ENCODE measurements at places on chromosomes 7 and 10.

DNA sequence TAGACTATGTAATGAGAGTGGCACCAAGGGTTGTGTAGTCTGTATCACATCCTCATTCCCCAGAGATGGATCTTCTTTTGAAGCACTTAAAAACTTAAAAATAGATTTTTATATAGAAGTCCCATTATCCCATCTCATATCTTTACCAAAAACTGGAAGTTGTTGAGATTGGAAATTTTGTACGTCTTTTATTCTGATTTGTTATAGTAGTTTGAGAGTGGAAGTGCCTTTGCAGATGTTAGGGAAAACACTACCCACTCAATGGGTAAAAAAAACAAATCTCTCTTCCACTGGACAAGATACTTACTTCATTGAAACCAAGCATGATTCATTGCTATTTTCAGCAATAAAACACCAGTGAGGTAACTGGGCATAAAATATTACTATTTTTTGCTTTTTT lies 184.4 kb downstream of the MACC1 start:
- no peak for DNase-seq

DNA sequence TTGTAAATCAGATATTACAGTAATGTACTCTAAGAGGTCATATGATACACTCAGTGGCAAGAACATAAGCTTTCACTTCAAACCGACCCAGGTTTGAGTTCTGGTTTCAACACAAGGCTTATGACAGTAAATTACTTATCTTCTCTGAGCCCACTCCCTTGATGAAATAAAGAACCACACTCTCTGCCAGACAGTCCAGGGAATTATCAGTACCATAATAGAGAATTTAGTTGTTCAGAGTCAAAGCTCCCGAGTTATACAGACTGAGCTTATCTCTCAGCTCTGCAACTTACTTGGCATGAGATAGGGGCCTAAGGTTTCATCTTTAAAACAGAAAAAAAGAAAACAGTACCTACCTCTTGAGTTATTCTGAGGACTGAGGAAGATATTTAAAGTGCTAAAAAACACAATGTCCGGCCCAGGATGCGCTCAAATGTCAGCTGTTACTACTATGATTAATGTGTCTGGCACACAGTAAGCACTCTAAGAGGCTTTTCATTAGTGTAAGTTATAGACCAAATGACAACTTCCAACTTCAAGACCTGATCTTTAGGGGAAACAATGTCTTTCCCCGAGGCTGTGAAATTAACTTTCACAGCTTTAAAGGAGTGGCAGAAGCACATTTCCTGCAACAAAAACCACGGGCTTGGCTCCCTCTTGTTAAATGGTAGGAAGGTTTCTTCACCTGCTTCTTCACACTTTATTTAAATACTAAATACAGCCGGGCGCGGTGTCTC lies 38.1 kb downstream of the UBE2H start:
- no peak for DNase-seq

DNA sequence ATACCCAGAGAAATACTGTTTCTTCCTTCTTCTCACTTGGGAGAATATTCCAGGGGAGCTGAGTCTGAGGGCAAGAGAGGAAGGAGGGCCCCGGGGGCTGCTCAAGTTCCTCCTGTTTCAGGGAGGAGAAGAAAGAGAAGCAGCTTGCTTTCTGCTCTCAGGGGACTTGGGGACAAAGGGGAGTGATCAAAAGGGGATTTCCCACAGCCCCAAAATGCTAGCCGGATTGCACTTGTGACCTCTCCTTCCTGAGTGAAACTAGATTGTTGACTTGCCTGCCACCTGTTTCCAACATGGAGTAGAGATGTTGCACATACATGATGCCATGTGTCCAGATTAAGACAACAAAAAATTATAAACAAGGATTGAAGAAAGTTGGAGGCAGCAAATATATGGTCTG lies 28.7 kb upstream of the PDCD4 start:
- DNase-seq = no peak

DNA sequence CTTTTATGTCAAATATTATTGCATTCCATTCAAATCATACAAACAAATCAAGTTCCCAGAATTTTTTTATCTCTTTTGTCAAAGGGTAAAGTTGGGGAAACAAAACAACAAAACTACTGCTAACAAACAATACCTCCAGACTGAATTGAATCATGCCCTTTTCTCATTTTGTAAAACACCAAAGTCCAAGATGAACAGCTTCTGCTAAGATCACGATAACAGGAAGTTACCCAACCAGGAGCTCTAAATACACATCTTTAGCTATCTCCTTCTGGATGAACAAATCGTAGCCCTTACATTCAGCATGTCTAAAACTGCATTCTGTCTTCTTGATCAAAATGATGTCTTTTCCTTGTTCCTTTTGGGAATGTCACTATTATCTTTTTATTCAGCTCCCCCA lies 97.4 kb downstream of the CTTNBP2 start:
- DNase-seq = no peak

DNA sequence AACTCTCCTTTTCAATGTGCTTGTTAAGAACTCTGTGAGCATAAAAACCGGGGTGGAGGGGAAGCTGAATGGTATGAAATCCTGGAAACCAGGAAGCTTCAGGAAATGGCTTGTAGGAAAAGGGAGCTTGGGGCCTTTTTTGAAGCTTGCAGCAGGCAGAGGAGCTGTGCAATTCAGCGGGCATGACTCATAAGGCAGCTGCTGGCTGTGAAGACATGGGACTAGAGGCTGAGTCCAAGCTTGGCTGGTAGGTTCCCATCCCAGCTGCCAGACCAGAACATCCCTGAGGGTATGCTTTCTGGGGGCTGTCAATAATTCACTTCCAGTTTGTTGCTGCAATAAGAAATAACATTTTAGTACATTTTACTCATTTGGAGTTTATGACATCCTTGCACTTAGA lies 36.8 kb upstream of the CDC14C start:
- DNase-seq = no peak

DNA sequence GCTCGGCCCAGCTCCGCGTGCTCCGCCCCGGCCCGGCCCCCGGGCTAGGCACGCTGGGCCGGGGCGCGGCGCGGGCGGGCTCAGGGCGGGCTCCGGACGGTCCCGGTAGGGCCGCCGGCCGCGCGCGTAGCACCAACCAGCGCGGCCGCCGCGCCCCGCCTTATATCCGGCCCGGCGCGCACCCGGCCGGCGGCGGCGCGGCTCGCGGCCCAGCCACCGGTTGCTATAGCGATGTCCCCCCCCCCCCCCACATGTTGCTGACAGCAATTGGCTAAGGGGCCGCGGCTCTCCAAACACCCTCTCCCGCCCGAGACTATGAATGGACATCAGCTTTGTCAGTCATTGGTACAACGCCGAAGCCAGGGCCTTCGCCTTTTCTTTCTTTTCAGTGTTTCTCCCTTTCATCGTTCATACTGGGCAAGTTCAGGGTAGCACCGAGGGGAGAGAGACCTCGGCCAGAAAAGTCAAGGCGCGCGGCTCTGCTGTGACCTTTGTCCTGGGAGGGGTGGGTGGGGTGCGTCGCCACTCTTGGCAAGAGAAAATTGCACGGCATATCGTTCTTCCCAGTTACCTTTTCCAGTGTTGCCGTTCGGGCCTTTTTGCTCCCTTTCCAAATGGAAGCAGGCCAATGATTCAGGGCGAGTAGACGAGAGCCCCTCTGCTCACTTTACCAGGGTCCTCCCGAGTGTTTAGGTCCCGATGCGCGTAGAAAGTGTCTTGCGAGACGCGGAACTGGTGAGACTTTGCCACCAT lies 354.2 kb downstream of the DNAJB6 start:
- DNase-seq = no peak

DNA sequence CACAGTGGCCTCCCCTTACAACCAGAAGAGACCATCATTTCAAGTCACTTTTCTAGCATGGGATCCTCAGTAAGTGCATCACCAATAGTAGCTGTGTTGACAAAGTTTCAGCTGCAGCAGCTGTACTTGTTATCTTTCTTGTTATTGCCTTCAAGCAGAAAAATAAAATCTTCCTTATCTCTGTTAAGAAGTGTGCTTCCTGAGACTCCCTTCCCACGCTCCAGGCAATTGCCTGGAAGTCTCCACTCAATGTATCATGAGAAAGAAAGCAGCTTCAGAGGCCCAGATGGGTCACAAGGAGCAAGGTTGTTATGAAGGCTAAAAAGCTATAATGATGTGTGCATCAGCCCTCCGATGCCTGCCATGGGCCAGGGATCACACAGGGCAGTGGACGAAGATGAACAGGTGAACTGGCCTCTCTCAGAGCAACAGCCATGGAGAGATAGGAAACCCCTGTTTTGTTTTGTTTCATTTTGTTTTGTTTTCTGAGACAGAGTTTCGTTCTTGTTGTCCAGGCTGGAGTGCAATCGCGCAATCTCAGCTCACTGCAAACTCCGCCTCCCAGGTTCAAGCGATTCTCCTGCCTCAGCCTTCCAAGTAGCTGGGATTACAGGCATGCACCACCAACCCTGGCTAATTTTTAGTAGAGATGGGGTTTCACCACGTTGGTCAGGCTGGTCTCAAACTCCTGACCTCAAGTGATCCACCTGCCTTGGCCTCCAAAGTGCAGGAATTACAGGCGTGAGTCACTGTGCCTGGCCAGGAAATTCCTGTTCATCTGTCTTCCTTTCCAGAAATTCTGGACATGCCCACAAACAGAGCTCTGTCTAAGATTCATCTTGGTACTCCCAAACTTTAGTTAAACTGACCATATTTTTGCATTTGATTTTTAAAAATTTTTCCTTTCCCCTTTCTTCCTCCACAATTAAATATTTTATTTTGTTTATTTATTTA lies 340.5 kb downstream of the TNS3 start:
- DNase-seq = no peak

DNA sequence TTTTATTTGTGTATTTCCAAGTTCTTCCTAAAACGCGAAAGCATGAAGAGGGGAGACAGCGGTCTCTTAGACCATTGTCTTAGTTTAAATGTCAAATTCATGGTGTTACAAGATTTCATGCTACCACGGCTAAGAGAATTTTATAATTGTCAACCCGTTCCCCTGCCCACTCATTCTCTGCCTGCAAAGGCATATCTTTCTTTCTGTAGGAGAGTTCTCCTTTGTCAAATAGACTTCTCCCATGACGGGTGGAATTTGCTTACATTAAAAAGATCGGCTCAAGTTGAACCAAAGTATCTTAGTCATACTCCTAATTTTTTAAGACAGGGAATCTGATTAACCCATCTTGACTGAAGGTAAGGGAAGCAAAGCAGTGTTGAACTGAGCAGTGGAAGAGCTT lies 539.2 kb downstream of the REEP3 start:
- no peak for DNase-seq

- no peak for DNase-seq
Observed at GRCh38 chr10:124063750-124064603, 29.4 kb downstream of the CHST15 start.

GRCh38 chr7:98869027-98869596 lies 702 bp downstream of the TMEM130 start:
- DNase-seq = no peak

DNA sequence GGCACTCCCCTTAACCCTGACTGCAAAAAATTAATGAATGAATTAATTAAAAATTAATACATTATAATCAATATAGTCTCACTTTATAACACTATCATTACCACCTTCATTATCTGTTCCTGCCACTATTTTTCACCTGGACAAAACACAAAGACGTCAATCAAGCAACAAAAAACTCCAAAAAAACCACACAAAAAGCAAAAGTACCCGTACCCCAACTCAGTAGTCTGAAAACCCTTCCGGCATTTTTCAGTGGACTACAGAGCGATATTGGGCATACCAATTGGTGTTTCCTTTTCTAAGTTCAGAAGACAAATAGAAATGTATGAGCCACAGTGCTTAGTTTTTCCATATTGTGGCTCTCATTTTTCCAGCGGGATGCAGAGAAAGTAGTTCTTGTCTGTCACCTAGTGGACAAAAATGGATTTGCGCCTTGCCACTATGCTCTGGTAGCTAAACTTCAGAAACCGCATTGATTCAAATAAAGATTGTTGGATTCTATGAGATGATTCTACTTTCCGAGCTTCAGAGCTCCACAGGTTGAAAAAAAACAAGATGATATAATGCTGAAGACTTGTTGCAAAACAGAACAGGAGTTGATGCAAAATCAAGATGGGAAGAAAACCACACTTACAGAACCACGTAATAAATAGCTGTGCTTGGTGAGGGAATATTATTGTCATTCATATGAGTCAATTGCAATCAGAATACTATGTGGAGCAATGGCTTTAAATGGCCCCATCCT lies 50.6 kb upstream of the ITGB1 start:
- peak; percentile 34 for DNase-seq

- DNase-seq = no peak
Observed at GRCh38 chr7:39667341-39667923, 44.1 kb downstream of the RALA start.

DNA sequence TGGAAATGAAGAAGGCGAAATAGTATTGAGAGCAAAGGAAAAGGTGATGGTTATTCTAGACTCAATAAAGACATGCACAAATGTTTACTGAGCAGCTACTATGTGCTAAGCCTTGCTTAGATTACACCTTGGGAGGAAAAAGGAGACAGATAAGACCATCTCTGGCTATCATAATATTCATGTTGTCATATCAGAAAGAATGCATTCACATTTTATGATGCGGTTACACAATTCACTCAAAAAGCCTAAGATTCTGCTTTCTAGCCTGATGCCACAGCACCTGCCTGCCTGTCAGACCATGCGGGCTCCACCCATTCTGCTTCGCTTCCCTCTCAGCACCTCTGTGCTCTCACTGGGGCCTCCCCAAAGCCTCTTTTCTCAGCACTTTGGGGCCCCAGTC lies 100.9 kb downstream of the JCAD start:
- no peak for DNase-seq

- DNase-seq = no peak
Observed at GRCh38 chr7:1748839-1749173, 78.7 kb downstream of the ELFN1 start.

DNA sequence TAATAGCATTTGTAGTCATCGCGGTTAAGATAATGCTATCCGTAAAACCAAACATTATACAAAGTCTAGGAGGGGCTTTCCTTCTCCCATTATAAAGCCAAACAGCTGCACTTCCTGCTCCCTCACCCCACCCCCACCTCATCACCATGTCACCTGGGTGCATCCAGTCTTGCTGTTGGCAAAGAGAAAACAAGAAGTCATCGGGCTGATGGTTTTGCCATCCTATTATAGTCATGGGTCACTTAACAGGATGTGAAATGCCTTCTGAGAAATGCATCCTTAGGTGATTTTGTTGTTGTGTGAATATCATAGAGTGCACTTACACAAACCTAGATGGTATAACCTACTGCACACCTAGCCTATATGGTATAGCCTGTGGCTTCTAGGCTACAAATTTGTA lies 157.0 kb downstream of the BMPER start:
- no peak for DNase-seq

DNA sequence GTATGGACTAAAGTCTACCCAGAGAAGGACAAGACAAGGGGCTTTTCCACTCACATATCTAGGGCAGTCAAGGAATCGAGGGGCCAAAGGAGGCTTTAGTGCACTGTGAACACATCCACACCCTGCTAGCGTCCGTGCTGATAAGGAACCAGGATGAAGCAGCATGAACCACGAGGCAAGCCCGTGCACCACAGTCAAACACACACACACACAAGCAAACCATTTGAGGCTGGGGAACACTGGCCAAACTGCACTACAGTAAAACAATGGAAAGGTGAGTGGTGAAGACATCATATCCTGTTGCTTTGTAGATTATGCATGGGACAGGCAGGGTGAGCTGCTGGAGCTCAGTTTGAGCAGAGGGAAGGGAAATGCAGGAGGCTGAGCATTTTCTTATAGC lies 177.4 kb upstream of the CDCA7L start:
- DNase-seq = no peak

All from GOT3 (cell line).